Choroid plexus epithelial cell (primary cell): ENCODE measurements at places on chromosomes 7 and 10.

DNA sequence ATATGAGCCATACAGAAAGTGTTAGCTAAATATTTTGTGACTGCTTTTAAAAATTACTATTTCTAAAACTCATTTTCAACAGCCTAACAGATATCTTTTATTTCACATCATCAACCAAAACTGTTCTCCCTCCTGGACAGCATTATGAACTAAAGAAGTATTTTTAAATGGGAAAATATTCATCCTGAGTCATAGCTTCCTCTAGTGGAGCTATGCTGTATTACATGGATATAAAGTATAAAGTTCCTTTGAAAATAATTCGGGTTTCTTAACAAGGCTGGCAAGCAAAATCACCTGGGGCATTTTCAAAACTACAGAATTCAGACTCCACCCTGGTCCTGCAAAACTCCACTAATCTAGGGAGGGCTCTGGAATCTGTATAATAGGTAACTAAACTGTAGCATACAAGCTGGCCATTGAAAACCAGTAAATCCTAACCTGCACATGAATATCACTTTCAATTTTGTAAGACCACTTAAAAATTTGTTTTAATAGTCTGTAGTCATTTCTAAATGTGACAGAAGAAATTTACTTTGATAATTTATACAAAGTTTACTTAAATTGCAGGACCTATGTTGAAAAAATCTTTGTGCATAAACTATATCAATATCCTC lies 53.5 kb downstream of the SCIN start:
- peak; percentile 54 for DNase-seq

DNA sequence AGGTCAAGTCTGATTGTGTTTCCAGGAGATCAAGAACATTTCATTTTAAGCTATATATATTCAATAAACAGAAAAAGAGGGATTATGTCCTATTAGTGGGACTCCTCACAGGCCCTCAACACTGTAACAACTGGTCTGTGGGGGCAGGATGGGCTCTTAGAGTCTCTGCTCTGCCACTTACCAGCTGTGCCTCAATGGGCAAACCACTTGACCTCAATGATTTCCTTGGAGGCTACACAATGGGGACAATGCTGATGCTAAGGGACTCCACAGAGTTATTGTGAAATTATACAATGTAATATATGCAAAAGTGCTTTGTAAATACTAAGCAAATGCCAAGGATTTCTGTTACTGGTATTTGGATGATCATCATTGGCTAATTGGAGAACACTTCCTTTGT lies 33.2 kb upstream of the MXI1 start:
- DNase-seq = no peak

DNA sequence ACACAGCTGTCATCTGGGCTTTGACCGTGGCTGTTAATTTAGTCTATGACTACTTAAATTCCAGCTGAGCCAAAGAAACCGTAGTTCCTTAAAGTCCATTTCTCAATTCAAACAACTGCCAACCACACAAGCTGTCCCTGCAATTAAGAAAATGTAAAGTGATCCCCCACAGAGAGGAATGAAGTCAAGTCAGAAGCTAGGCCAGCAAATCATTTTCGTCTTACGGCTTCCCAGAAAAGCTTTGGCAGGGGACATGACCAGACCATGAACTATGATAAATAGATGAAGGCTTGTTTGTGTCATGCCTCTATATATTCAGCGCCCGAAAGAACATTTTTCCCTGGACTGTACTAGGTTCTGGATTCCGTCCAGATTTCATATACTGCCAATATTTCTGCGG lies 54.6 kb downstream of the HACD1 start:
- peak; percentile 90 for DNase-seq

- DNase-seq = peak; percentile 58
These were observed 11.0 kb upstream of the TRIM8 start for GRCh38 chr10:102633287-102633686.

DNA sequence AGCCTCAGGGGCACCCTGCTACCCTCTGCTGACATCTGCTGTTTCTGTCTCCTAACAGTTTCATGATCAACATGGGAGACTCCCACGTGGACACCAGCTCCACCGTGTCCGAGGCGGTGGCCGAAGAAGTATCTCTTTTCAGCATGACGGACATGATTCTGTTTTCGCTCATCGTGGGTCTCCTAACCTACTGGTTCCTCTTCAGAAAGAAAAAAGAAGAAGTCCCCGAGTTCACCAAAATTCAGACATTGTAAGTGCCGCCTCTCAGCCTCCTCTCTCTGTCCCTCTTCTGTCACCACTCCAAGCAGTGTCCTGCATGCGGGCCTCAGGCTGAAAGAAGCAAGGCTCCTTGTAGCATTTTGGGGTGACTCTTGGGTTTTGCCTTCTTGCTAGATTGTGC lies 39.0 kb downstream of the POR start:
- no peak for DNase-seq

GRCh38 chr10:17231788-17232187 lies 3.7 kb downstream of the VIM start:
- no peak for DNase-seq

DNA sequence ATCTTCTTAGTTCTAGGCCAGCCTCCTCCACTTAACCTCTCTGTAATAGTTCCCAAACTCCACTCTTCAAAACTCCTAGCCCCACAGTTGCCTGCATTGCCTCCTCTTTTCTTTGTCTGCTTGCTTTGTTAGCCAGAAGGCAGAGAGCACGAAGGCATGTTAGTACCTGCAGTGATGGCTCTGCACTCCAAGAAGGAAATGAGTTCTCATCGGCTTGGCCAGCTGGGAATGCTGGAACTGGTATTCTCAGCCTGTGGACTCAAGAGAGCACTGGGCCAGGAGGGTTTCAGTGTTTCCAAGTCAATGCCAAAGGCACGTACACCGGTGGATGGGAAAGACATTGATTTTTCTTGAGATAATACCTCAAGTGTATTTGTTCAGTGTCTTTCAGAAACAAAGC lies 66.3 kb upstream of the HABP2 start:
- DNase-seq = no peak
